ENCODE measurements at places on chromosomes 7 and 10.

GRCh38 chr7:1863091-1863900 lies 193.2 kb downstream of the ELFN1 start:
- no peak for DNase-seq

DNA sequence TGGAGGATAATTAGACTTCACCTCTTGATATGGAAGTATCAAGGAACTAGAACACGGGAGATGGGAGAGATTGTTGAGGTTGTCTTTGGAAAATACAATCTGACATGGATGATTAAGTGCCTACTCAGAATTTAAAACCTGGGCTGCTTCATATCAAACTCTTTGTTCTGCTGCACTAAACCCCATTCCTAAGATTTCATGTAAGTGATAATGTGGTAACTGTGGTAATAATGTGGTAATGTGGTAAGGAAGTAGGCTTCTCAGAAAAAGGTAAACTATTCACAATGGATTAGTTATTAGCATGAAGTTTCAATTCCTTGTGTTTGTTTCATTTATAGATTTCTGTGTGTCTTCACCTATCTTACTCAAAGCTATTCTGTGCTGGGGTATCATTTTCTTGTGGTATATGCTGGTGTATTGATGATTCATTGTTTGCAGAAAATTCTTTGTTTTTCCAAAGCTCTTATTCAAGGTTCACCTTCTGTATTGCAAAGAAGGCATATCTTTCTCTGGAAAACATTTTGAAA lies 129.9 kb upstream of the TAC1 start:
- no peak for DNase-seq

DNA sequence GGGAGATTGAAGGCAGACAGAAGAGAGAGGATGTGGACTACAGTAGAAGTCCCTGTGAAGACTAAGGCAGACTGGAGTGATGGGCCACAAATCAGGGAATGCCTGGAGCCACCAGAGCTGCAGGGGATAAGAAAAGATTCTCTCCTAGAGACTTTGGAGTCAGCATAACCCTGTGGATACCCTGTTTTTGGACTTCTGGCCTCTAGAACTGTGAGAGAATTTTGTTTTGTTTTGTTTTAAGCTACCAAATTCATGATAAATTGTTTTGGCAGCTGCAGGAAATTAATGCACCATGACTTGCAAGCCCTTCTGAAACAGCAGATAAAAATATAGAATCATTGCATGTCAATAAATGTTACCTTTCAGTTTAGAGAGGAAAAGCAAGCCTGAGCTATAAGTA lies 41.3 kb downstream of the INHBA start:
- no peak for DNase-seq

DNA sequence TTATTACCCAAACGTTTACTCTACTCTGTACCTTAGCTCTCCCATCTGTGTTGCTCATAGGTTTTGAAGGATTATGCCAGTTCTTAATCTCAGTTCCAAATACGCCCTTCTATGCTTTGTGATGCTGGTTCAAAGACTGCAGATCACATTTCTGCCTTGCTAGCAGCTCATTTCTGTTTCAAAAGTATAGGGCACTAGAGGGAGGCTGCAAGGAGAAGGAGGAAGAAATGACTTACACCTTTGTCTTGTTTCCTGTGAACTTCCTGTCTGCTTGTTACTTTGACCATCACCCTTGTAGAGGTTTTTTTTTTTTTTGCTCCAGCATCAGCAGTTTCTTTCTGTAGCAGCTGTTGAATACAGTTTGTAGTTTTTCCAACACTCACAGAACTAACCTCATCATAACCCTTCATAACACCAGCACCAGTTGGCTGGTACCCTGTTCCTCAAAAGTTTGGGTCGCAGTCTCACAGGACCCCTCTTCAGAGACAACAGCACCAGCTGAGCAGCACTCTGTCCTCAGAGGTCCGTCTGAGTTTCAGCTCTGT lies 16.5 kb downstream of the SLK start:
- DNase-seq = no peak

DNA sequence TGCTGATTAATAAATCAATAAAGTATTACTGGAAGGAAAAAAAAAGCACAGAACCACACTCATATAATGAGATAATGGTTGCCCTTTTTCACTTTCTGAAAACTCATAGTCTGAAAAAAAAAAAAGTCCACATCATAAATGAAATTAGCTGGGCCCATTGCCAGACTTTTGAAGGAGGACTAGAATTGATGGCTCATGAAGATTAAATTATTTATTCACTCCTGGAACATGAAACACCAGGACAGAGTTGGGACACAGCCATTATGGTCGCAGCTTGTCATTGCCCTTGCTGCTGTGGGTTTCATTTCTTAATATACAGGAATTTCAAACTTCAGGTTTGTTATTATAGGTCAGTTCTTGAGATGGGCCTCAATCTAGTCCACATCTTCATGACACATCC lies 91.9 kb downstream of the CNTNAP2 start:
- no peak for DNase-seq

DNA sequence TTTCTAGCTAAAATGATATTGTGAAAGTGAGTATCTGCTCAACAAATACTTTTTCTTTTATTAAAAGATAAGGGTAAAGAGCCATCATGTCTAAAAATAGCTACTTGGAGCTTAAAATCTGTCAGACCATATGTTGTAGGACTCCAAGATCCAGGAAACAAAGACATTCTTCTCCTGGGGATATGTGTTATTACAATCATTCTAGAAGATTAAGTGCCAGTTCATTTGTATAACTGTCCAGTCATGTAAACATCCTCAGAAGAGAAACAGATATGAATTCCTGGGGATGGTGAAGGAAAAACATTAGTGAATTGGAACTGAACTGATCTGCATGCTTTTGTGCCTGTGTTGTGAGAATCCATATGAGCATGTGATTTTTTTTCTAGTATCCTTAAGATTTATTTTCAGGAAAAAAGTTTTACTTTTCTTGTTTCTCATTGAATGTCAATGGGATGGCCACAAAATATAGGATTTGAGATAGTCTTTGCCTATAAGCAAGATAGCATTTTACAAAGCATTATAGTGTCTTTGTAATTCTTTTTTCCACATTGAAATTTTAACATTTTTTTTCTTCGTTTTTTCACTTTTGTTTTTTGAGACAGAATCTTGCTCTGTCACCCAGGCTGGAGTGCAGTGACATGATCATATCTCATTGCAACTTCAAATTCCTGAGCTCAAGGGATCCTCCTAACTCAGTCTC lies 14.4 kb upstream of the MTERF1 start:
- DNase-seq = no peak

- no peak for DNase-seq
These were observed 39.1 kb downstream of the VWC2 start for GRCh38 chr7:49812534-49812933.

GRCh38 chr10:50846753-50847152 lies 38.7 kb downstream of the A1CF start:
- DNase-seq = no peak

- no peak for DNase-seq
These were observed 25.2 kb upstream of the TTYH3 start for GRCh38 chr7:2606539-2606936.

DNA sequence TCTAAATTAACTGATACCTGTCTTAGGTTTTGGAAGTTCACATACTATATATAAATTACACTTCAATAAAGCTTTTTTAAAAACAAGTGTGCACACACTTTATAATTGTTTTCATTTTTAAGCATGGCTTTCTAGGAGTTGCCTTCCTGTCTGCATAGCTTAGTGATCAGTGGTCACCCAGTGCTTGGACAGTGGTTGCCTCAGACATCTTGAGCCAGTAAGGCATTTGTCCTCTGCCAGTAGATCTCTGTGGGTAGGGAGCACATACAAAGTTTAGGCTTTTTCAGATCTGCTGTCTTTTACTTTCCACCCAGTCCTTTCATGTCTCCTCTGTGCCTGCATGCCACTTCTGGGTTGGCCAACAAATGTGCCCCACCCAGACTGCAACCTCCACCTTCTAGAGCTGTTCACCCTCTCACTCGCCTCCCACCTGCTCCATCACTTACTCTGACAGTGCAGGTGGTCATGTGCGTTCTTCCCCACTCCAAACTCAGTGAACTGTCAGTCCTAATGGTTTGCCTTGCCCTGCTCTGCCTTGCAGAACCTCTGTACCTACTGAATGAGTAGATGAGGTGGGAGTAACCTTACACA lies 31.7 kb downstream of the TPST1 start:
- no peak for DNase-seq

DNA sequence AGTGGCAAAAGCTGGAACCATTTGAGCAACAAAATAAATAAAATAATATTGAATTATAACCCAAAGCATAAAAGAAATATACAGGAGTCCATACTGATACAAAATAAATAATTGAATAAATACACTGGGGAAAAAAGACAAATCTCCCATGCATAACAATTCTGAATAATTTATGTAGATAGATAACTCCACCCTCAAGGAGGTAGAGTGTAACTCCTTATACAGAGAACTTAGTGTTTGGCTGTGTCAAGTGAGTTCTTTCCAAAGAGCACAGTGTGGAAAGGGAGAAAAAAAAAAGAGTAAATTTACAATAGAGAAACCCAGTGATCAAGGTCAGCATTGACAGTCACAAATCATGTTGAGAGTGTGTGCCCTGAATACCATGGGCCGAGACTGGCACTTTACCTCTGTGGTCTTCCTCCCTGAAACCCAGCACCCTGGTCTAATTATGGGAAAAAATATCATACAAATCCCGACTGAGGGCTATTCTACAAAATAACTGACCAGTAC lies 5.5 kb downstream of the PIK3AP1 start:
- no peak for DNase-seq

DNA sequence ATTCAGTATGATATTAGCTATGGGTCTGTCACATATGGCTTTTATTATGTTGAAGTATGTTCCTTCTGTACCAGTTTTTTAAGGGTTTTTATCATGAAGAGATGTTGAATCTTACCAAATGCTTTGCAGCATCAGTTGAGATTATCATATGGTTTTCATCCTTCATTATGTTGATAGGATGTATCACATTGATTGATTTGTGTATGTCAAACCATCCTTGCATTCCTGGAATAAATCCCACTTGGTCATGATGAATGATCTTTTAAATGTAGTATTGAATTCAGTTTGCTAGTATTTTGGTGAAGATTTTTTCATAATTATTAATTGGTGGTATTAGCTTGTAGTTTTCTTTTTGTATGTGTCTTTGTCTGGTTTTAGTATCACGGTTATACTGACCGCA lies 185.9 kb downstream of the MBL2 start:
- DNase-seq = no peak

- DNase-seq = peak; percentile 28
These were observed 68.5 kb downstream of the EZH2 start for GRCh38 chr7:148815612-148816011.

DNA sequence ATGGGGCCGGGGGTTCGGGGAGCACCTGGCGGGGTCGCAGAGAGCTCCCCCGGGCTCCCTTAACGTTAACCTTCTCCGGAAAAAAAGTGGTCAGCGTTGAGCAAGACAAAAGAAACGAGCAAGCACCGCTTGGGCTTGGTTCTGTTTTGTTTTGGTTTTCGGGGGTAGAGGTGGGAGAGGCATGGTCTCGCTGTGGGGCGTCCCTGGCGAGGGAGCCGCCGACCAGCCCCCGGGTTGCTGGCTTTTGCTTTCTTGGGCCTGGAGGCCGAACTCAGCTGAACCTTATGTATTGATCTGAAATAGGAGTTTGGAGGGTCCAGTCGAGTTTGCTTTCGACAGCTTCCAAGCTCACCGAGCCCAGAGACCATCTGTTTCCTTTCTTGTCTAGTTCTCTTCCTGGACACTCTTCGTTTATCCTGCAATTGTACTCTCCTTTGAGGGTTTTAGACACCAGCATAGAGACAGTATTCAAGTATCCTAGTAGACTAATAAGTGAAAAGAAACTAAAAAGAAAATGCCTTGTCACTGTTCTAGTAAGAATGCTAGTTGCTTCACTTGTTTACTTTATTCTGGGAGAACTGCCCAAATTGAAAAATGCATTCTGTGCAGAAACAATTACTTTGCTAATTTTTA lies 980 bp downstream of the FHIP2A start:
- DNase-seq = no peak

DNA sequence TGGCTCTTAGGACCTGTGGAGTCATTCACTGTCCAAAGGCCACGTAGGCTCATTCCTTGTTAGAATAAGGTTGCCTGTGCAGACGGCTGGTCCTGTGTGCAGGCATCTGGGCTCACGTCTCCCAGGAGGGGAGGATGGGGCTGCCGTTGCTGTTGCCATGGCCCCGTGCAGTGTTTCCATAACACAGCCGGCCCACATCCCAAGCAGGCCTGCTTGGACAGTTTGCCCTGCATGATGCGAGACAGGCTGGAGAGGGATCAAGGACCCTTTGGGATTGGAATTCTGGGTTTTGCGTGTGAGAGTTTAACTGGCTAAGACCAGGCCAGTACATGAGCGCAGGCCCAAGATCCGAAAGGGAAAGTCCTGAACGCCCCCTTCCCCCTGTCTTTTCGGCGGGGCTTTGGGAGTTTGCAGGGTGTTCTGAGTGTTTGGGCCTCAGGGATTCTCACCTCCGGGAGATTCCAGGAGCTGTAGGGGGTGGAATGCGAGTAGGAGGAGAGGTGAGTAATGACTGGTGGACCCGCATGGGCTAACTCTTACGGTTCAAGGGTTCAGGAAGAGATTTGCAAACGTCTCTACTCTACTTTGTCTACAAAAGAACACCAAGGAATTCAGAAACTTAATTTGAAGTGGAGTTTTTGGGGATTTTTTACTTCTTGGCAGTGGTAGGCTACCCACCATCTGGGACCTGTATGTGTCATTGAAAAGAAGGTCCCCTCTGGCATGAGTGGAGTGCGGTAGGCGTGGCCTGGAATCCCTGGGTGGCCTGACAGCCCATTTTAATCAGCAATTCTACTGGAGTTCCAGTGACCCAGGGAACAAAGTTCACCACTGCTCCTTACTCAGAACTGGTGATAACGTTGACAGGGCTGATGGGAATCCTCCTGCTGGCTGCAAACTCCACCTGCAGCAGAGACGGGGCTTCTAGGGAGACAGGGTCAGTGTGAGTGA lies 125.4 kb downstream of the ITIH5 start:
- no peak for DNase-seq

- no peak for DNase-seq
These were observed 198.0 kb downstream of the TNS3 start for GRCh38 chr7:47383696-47384445.

- DNase-seq = no peak
These were observed 7.1 kb downstream of the VIM start for GRCh38 chr10:17235136-17235535.

GRCh38 chr10:93131986-93132385 lies 58.3 kb downstream of the CYP26A1 start:
- DNase-seq = no peak

DNA sequence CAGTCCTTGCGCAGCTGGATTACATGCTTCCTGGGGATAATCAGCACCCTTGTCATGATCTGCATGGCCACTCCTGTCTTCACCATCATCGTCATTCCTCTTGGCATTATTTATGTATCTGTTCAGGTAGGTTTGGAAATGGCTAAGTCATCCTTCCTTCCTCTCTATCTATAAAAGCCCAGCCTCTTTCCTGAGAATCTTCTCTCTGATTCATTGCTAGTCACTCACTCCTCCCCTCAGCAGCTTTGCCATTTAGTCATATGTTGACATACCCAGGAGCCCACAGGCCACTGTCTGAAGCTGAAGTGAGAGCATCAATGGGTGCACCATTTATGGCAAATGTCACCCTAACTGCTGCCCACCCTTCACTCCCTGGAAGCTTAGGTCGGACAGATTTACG lies 52.0 kb downstream of the ABCC2 start:
- no peak for DNase-seq
